ENCODE measurements at places on chromosomes 7 and 10. TPM values are rescaled to one million over a fixed set of nuclear protein-coding genes. Genes with fewer than 3 reads are reported as not detected.

- no peak for DNase-seq
Measured at GRCh38 chr10:70343312-70343711, 39.1 kb downstream of the LRRC20 start.

GRCh38 chr10:43260911-43261577 lies 5.8 kb downstream of the RASGEF1A start:
- no peak for DNase-seq

DNA sequence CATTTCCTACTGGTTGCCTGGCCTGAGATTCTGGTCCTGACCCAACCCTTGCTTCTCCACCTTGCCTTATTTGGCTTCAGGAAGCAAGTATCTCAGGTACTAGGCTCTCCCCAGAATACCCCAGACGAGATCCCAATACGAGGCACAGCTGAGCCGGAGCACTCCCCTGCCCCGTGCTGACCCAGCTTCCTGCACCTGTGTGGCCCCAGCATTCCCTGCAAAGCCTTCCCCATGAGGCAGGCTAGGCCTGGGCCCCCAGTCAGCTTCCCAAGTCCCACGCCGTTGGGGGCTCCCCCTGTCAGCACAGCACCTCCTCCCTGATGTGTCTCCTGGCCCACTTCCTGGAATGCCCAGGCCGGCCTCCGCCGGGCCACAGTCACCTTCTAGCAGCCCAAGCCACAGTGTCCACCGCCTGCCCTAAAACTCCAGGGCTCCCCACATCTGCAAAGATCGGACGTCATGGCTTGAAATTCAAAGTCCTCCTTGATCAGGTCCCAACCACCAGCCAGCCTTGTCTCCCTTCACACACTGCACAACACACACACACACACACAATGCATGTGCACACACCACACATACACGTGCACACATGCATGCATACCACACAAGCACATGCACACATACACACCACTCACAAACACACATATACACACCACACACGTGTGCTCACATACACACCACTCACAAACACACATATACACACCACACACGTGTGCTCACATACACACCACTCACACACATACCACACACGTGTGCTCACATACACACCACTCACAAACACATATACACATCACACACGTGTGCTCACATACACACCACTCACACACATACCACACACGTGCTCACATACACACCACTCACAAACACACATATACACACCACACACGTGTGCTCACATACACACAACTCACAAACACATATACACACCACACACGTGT lies 78.9 kb upstream of the FOXK1 start:
- no peak for DNase-seq

GRCh38 chr10:91705948-91706670 lies 73.2 kb upstream of the PPP1R3C start:
- DNase-seq: no peak

- DNase-seq: no peak
Measured at GRCh38 chr10:122669045-122669444, 30.6 kb downstream of the C10orf120 start.

DNA sequence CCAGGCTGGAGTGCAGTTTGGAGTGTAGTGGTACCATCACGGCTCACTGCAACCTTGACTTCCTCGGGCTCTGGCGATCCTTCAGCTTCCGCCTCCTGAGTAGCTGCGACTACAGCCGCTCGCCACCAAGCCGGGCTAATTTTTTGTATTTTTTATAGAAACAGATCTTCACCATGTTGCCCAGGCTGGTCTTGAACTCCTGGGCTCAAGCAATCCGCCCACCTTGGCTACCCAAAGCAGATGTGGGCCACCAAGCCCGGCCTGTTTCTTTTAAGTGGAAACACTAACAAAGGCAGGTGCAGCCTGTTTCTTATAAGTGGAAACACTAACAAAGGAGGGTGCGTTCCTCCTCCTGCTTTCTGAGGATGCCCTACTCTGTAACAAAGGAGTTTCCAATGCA lies 18.2 kb downstream of the PRF1 start:
- DNase-seq: no peak

DNA sequence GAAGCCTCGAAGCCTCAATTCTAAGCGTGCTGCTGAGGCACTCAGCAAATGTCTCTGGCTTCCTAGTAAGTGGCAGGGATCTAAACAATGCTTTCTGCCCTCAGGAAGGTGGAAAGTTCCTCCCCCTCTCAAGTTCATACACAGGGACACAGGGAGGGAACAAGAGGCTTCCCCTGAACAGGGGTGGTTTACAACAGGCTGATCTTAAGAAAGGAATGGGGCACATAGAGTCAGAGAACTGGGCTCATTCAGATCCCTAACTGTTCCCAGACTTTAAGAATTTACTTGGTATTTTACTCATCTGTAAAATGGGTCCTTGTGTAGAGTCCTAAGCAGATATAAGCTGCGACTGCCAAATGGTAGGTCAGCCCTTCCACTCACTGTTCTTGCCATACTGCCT lies 2.5 kb downstream of the TNS3 start:
- no peak for DNase-seq

GRCh38 chr7:5230265-5231067 lies 40.4 kb downstream of the WIPI2 start:
- peak; percentile 18 for DNase-seq

- DNase-seq: no peak
Measured at GRCh38 chr10:110387983-110388686, 83.4 kb upstream of the SMNDC1 start.

DNA sequence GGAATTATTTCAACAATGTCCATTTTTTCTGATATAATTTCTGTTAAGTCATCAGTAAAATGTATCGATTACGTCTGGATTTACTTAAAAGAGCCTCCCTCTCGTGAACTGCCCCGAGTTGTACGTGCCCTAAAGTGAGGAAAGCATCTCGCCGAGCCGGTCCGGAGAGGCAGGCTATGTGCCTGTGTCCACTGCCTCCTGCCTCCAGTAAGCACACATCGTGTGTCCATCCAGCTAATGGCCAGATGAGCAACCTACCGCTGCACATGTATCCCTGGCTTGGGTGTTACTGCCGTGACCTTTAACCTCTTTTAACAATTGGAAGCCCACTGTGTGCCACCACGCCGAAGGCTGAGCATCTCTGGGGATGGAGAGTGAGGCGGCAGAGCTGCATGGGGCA lies 23.2 kb upstream of the DNAJB6 start:
- no peak for DNase-seq

GRCh38 chr7:82071468-82071867 lies 301.6 kb upstream of the HGF start:
- DNase-seq: no peak

GRCh38 chr7:45067582-45067981 lies 21.2 kb downstream of the NACAD start:
- DNase-seq: no peak

GRCh38 chr7:44182827-44183226 lies 6.4 kb downstream of the GCK start:
- DNase-seq: no peak

GRCh38 chr10:119178372-119179119 lies at the start of gene PRDX3:
Gene PRDX3 (minus strand): TSS chr10:119178812. CDS start chr10:119178790, 22 bp downstream.
- peak; percentile 92 for DNase-seq

- DNase-seq: no peak
Measured at GRCh38 chr7:94561841-94562514, 52.4 kb downstream of the CASD1 start.

DNA sequence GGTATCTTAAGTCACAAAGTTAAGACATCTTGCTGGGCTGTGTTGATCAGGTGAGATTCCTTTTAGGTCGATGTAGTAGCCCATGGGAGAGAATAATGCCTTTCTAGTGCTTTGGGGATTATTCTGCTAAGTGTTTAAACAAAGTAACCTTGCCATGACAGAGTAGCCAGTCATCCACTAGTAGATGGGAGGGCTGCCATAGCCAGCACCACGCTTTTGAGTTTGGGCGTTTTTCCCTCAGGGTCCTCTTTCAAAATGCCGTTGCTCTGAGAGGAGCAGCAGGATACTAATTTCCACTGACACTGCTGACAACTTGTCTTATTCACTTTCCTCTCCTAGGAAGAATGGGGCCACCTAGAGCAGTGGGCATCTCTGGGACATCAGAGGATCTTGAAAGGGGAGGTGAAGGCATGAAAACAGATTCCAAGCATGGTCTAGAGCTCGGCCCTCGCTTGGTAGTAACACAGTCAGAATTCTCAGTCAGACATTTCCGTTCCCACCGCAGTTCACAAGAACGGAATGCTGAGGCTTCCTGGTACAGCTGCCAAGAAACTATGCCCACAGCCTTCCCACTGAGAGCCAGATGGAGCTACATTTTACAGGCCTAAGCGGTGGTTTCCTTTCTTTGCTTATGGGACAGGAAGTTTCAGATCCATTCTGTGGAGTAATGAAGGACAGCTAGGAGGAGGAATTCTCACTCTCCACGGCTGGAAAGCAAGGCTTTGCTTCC lies 15.3 kb upstream of the RSU1 start:
- DNase-seq: peak; percentile 63

GRCh38 chr7:101399759-101400158 lies 37.1 kb downstream of the COL26A1 start:
- DNase-seq: no peak

- DNase-seq: no peak
Measured at GRCh38 chr7:22802426-22802825, 20.2 kb downstream of the TOMM7 start.

DNA sequence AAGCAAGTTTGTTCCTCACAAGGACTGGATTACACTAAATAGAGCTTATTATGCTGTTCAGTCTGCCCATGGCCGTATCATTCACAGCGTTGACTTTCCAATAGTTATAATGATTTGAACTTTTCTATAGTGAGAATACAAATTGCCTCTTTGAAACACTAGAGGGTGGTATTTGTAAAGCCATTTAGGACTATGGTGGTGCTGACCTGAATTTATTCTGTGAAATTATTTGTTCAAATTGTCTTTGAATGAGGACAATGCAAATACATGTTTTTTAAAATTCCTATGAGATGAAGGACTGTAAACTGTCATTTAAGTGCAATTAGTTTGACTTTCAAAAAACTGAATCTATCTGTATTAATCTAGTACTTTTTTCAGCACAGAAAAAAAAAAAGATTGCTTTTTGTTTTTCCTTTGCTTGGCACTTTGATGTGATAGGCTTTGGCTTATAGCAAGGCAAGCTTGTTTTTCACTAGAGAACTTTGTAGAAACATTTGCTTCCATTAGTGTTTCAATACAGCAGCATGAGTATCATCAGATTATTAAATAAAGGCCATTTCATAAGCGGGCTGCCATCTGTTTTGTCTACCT lies 122.7 kb upstream of the TMEM229A start:
- no peak for DNase-seq

DNA sequence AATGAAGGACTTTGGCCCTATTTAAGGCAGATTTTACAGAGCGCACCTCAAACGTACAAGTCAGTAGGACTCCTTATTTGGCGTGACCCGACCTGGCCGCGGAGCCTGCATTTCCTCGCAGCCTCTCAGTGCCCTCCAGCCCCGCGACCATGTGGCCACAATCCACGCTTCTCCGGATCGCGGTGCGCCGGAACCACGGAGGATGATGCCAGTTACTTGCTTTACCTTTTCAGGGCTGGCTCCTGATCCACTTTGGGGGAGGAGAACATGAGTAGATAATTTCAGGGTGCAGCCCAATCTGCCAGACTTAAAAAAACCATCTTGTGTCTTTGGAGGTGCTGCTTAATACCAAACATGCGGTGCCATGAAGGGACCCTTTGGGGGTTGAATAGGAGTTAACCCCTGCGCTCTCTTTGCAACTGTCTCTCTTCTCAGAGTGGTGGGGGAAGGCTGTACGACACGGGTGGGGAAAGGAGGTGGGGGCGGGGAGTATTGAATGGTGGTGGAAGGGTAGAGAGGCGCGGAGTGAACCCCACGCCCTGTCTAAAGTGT lies 1.5 kb downstream of the FRAT1 start:
- peak; percentile 46 for DNase-seq

- DNase-seq: no peak
Measured at GRCh38 chr10:124996854-124997215, 54.9 kb downstream of the ZRANB1 start.

DNA sequence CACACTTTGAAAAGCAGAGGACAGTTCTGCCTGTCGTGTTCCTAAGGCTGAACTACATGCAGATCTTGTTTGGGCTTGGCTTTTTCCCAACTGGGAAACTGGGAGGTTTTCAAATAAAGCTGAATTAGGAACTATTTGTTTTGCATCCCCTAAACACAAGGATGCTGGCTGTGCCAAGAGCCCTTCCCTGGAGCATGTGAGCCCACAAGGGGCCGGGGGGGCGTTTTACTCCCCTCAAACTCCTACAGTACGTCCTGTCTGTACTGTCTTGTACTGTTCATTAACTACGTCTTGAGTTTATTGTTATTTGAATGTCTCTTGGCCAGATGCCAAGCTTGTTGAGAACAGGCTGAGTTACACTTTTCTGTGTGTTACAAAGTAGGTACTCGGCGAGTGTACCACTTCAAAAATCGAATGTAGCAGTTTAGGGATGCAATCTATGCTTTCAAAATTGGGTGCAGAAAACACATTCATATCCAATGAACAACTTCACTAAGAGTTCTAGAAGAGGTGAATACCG lies 94.9 kb downstream of the GFRA1 start:
- no peak for DNase-seq

GRCh38 chr7:6111041-6111440 lies 79.9 kb downstream of the ANKRD61 start:
- DNase-seq: no peak

GRCh38 chr7:516216-516605 lies 3.4 kb downstream of the PDGFA start:
- DNase-seq: no peak

DNA sequence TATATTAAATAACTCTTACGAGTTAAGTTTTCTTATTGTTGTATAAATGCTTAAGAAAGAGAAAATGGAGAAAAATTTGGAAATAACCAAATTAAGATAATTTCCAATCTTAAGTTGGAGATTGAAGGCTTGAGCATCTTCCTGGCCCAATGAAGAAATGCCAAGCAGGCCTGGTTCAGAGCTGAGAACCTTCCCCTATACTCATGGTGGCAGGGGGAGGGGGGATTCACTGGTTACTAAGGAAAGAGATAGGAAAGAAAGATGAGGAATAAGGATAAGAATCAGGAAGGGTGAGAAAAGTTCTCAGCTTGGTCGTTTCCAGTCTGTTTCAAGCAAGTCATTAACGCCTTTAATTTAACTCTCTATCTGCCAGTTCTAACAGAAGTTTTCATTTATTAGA lies 166.2 kb downstream of the AVL9 start:
- DNase-seq: no peak

The NUTM2E gene
- not detected for total RNA-seq

The PTPRN2 gene
- 30.3 TPM for total RNA-seq

The PRLHR gene
- not detected for total RNA-seq

The INHBA gene
- 0.15 TPM for total RNA-seq

The OR2A7 gene
- total RNA-seq: 21.9 TPM

The RAPGEF5 gene
- total RNA-seq: 62.9 TPM

The LMOD2 gene
- total RNA-seq: not detected

The TLX1 gene
- 0.12 TPM for total RNA-seq

The TAS2R5 gene
- 1.8 TPM for total RNA-seq

The OR6B1 gene
- not detected for total RNA-seq

The DNAJB12 gene
- 36.9 TPM for total RNA-seq

Data from left colon (tissue), 2 donors.